NCI-H510A (cell line): ENCODE measurements at places on chromosomes 3 and 15.

DNA sequence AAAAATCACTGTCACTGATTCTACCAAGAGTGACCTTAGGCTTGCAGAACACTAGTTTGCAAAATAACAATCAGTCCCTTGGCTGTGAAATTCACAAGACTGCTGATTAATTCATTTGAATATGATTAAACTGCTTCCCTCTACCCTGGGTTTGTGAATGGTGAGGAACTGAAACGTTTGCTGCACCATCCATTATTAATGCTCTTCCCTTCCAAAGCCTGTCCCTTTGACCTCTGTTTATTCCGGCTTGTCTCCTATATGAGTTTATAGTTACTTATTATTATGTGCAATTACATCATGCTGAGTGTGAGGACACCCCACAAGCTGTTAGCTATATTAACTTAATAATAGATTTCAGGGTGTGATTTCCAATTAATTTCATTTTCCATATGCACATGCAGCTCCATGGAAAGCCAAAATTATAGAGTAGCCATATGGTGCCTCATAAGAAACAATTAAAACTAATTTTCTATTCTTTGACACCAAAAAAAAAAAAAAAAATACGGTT, 96.5 kb downstream of the SUCLG2 start:
- DNase-seq, result no peak

DNA sequence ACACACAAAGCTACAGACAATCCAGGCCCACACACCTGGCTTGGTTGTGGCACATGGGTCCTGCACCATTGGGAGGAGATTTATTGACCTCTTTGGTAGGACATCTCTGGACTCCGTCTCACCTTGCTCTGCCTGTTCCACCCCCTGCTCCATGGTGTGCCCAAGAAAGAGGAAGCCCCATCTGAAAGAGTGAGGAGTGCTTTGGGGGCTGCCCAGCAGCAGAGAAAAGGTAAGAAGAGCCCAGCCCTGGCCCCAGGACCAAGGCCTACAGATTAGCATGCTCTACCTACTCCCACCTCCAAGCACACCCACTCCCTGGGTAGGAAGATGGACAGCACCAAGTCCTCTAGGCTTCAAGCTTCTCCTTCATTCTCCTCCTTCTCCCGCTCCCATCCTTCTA, 3.2 kb upstream of the DCAF1 start:
- DNase-seq, result no peak

- no peak for DNase-seq
Observed at GRCh38 chr15:66838671-66839239, 136.7 kb downstream of the SMAD6 start.

DNA sequence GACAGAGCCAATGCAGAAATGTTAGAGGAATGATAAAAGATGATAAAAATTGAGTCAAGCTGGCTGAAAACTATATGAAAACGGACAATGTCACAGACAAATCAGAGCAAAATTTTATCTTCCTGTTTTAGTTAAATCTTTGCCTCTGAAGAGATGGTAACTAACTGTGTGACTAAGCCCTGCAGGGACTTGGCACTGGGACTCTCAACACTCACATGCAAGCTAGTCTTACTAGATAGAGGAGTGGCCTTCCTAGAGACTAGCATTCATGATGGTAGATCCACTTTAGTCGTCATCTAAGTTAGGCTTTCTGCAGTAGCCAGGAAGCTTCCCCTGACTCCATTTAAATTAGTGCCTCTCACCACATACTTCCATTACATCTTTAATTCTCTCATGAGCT, 4.1 kb downstream of the CCDC191 start:
- DNase-seq, result no peak

DNA sequence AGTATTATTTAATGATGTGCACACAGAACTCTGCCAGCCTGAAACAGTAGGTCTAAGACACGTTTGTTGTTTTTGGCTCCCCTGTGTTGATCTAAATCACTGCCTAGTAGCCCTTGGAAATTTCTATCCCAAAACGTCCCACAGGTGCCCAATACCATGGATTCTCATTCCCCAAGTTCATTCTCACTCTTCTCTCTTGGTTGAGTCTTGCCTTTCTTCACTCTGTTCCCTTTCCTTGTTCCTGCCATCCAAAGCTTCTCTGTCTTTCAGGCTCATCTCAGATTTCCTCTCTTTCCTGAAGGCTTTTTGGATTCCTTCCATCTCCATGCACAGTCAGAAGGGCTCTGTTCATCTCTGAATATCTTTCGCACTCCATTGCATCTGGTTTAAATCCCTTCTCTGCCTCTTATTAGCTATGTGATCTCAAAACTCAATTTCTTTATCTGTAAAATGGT, 54.2 kb downstream of the PPARG start:
- no peak for DNase-seq

DNA sequence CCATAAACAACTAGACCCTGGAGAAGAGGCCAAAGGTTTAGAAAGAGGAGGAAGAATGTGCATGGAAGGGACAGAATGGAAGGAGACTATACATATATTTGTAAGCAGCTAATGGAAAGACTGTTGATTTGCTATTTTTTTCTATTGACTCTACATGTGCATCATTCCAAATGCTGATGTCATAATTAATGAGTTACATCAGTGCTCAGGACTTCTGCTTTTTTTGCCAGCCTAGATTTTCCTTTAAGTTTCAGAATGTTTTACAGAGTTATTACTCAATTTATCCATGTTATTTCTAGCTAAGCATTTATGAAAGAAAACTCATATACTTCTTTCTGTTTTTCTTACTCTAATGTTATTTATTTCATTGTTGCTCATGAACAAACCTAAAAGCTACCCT, 62.6 kb upstream of the VGLL3 start:
- DNase-seq, result no peak

DNA sequence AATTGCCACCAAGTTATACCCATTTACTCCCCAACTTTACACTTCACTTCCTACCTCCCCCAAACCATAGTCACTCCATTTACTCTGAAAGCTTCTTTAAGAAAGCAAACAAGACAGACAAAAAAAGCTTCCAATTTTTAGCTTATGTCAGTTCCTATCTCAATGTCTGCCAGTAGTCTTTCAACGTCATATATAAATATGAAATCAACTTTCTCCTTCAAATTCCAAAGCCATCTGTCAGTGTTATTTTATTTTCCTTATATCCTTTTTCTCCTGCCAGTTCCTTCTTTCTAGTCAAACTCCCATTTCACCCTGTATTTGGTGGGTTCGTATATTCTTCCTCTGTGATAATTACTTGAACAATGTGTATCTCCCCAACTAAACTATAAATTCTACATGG, 85.8 kb upstream of the CMC1 start:
- DNase-seq, result no peak

GRCh38 chr3:185939721-185940120, 1.9 kb upstream of the TRA2B start:
- no peak for DNase-seq

GRCh38 chr3:71901645-71902044, 116.7 kb upstream of the PROK2 start:
- no peak for DNase-seq

GRCh38 chr3:56137415-56137814, 330.9 kb downstream of the ERC2 start:
- DNase-seq, result no peak

GRCh38 chr3:62632510-62633294, 242.5 kb downstream of the CADPS start:
- no peak for DNase-seq

GRCh38 chr3:47019201-47019600, 39.7 kb downstream of the NBEAL2 start:
- no peak for DNase-seq

- DNase-seq, result peak; percentile 44
Observed at GRCh38 chr3:24086617-24087404, 141.7 kb downstream of the NR1D2 start.

DNA sequence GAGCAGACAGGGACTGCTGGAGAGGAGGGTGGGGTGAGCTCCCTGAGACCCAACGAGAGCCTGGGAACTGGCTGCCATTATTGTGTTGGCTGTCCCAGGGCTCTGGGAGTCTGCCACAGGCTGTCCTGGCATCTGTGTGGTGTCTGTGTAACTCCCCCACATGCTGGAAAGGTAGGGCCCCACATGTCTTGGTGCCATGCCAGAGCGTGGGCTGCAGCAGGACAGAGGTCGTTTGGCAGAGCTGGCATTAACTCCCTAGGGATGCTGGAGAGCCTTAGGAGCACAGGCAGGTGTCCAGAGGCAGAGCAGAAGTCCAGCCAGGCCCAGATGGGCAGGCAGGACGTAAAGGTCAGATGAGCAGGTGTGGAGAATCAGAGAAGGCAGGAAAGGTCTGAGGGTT, 9.7 kb downstream of the TIMP4 start:
- no peak for DNase-seq

- DNase-seq, result no peak
Observed at GRCh38 chr15:98889930-98890695, 117.5 kb downstream of the PGPEP1L start.

DNA sequence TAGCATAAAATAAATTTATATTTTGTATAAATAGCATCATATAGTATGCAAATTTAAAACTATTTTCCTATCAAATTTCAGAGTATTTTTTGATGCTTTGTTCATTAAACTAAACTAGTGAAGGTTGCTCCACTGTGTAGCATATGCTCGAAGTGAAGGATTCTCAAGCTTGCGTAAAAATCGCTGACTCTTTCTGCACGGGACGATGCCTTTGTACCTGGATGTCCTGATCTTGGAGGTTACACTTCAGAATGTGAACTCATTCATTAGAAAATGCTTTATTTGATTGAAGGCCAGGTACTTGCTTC, 305.0 kb downstream of the WDR72 start:
- DNase-seq, result no peak

- DNase-seq, result no peak
Observed at GRCh38 chr3:8548502-8549275, 47.1 kb downstream of the LMCD1 start.

DNA sequence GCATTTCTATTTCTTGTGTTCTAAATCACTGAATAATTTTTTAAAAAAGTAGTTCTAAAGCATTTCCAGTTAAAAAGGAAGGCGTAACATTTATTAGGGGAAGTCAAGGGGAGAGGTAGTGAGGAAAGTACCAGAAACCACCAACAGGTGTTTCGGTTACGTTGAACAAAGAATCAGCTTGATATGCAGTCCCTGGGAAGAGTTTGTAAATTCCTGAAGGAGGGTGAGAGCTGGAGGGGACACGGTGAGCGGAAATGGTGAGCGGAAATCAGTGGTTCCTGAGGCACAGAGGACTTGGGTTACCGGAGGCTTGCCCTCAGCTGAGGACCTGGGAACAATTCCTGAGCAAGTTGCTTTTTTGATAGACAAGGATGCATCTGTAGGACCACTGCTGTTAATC, 17.8 kb downstream of the MAP2K1 start:
- no peak for DNase-seq

GRCh38 chr15:40543631-40544294, 21.1 kb downstream of the CCDC32 start:
- no peak for DNase-seq

DNA sequence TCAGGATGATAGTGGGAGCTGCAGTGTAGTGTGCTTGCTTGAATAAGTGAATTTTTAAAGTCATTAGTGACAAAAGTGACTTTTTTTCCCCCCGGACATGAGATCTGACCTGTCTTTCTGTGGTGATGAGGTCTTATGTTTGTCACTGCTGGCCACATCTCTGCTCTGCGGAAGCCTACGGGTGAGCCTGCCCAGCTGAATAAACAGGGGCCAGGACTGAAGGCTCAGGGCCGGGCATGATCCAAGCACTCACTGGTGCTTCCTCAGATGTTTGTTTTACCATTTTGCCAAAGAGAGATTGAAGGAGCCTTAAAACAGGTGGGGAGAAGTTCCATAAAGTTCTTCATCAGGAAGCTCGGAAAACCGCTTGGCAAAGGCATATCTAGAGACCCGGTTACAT, 35.0 kb downstream of the RPL39L start:
- no peak for DNase-seq

- no peak for DNase-seq
Observed at GRCh38 chr15:56639631-56640030, 93.7 kb downstream of the ZNF280D start.

DNA sequence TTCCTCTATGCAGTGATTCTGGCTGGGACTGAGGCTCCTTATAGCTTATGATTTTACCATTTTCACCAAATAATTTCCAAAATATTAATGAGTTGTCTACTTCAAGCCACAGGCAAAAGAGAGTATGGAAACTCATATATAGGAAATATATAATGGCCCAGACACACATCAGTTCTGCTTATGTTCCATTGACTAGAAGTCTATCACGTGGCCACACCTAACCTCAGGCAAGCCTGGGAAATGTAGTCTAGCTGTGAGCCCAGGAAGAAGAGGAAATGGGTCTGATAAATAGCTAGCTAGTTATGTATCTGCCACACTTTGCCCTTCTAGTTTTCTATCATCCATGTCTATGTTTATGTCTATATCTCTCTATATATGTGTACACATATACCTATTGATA, 195.1 kb downstream of the OTOL1 start:
- no peak for DNase-seq

GRCh38 chr3:43759297-43759782, 68.6 kb downstream of the ABHD5 start:
- no peak for DNase-seq

- no peak for DNase-seq
Observed at GRCh38 chr3:13031621-13032020, 41.6 kb downstream of the IQSEC1 start.

- no peak for DNase-seq
Observed at GRCh38 chr15:28044121-28044672, 54.9 kb downstream of the OCA2 start.

- DNase-seq, result no peak
Observed at GRCh38 chr15:67897646-67898339, 57.9 kb upstream of the RNU6-1 start.

- no peak for DNase-seq
Observed at GRCh38 chr15:48759921-48760320, 50.9 kb downstream of the CEP152 start.

- no peak for DNase-seq
Observed at GRCh38 chr3:46036191-46036590, 8.9 kb upstream of the XCR1 start.

DNA sequence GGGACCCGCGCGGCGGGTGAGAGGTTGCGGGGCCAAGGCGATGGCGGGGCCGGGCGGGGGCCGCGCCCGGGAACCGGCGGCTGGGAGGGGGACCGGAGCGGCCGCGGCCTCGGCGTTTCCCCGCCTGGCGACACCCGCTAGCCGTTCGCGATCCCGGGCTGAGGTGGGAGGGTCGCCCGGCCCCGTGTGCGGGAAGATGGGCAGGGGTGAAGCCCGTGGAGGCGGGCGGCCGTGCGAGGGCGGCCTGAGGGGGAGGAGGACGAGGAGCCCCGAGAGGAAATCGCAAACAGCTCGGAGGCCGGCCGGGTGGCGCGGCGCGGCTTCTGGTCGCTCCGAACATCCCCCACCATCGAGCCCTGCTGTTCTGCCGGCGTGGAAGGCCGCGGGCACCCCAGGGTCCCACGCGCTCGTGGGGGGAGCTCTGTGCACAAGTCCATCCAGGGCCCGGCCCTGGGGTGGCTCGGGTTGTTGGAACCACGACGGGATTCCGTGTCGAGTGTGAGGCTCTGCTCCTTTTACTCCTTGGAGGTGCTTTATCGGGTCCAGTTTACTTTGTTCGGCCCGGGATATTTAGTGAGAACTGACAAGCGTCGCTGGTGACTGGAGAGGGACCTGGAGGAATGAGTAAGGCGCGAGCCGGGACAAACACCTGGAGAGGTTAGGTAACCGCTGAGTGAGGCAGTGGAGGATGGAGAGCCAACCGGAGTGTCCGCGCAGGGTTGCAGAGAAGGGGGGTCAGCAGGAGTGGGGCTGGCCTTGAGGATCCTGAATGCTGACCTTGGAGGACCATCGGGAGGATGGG, 728 bp downstream of the CRTC3 start:
- no peak for DNase-seq

- DNase-seq, result no peak
Observed at GRCh38 chr15:64542091-64542490, 81.7 kb downstream of the ZNF609 start.

- no peak for DNase-seq
Observed at GRCh38 chr15:53910852-53911251, 67.4 kb upstream of the UNC13C start.

GRCh38 chr3:126828306-126828705, 124.3 kb downstream of the CHCHD6 start:
- DNase-seq, result no peak
